Urinary bladder (tissue), 4 donors: ENCODE measurements at places on chromosomes 5 and 9. TPM values are rescaled to one million over a fixed set of nuclear protein-coding genes. Genes with fewer than 3 reads are reported as not detected.

- no peak for DNase-seq
Measured at GRCh38 chr9:27165670-27166069, 56.6 kb downstream of the TEK start.

GRCh38 chr5:71790433-71790832 lies 71.4 kb downstream of the CARTPT start:
- no peak for DNase-seq

DNA sequence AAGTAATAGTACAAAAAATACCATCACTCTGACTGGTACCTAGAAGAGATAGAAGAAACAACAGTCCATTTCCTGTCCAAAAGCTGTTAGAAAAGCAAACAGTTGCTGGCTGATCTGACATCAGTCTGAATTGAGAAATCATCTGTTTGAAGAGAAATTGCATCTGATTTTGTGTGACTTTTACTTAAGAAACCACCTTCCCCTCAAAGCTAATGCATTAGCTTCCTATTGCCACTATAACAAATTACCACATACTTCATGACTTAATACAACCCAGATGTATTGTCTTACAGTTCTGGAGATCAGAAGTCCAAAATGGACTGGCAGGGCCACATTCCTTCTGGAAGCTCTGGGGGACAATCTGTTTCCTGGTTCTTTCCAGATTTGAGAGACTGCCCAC lies 385.9 kb upstream of the TLE4 start:
- DNase-seq: no peak

DNA sequence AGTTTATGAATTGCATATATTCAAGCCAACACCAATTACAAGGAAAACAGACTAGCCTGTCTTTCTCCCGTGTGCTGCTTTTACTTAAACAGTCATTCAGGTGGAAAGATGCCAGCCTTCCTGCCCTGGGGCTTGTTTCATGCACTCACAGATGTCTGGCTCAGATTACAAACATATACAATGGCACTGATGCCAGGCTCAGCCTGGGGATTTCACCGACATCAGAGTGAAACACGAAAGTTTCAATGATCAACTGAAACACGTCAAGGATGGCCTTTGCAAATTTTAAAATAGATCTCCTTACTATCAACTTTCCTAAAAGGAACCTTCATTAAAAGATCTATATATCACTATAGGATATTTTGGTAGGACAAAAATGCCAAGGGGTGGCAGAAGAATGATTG lies 1576.5 kb downstream of the EFNA5 start:
- DNase-seq: peak; percentile 4

DNA sequence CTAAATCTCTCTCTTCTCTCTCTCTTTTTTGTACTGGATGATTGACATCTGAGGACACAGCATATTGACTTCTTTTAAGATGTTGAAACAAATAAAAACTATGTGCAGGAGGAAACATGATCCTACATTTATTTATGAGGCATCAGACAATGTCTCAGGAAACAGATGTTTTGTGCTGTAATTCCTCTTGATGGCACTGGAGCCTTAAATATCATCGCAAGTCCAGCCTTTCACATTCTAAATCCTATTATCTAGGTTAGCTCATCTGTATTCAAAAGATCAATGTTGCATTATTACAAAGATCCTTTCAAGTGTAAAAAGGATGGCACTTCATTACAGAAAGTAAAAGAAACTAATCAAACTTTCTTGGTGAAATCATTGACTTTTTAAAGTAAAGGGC lies 63.9 kb downstream of the MAT2B start:
- DNase-seq: no peak

- no peak for DNase-seq
Measured at GRCh38 chr5:84249918-84250630, 134.6 kb downstream of the EDIL3 start.

- no peak for DNase-seq
Measured at GRCh38 chr9:130050462-130050861, 3.2 kb upstream of the GPR107 start.

- DNase-seq: no peak
Measured at GRCh38 chr5:118095115-118095514, 893.2 kb downstream of the DTWD2 start.

GRCh38 chr5:137446151-137446550 lies 53.0 kb downstream of the SPOCK1 start:
- no peak for DNase-seq

GRCh38 chr5:68243251-68243650 lies 27.7 kb downstream of the PIK3R1 start:
- DNase-seq: no peak

GRCh38 chr9:126170286-126170823 lies 156.3 kb upstream of the MVB12B start:
- DNase-seq: no peak

DNA sequence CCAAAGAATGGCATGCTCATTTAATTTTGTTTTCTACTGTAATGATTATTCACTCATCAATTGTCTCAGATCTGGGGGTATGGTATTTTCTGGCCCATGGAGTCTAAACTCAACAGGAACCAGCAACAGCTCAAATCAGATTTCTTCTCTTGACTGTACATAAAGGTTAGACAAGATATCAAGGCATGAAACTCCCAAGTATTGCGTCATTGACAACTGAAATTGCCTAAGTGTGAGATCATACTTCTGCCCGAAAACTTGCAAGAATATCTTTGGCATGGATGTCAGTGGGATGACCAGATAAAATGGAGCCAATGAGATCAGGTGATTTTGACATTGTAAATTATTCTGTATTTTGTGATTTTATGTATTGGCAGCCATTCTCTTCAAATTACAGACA lies 141.7 kb upstream of the STK32A start:
- no peak for DNase-seq

GRCh38 chr9:114694719-114695269 lies 12.8 kb upstream of the TEX48 start:
- DNase-seq: no peak

GRCh38 chr9:130779153-130779855 lies 55.8 kb upstream of the ABL1 start:
- peak; percentile 26 for DNase-seq

DNA sequence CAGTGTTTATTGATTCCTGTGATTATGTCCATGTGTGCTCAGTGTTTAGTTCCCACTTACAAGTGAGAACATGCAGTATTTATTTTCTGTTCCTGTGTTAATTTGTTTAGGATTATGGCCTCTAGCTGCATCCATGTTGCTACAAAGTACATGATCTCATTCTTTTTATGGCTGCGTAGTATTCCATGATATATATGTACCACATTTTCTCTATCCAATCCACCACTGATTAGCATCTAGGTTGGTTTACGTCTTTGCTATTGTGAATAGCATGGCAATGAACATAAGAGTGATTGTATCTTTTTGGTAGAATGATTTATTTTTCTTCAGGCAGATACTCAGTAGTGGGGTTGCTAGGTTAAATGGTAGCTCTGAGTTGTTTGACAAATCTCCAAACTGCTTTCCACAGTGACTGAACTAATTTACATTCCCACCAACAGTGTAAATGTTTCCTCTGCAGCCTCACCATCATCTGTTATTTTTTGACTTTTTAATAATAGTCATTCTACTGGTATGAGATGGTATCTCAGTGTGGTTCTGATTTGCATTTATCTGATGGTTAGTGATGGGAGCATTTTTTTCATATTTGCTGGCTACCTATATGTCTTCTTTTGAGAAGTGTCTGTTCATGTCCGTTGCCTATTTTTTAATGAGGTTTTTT lies 47.5 kb upstream of the ELL2 start:
- DNase-seq: no peak

DNA sequence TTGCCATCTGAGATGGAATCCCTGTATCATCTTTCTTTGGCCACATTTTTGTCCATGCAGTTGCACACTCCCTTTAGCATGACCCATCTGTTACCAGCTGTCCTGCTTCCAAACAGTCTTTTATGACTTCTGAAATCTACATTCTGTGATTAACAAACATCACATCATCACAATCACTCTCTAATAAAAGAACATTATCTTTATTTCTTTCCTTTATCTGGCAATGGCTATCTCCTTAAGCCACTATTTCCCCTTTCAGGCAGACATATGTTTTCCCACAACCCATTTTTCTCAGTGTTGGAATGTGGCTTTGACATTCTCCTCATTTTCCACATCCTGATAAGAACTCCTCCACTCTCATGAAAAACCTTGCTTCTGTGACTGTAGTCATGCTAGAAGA lies 141.0 kb downstream of the ST8SIA4 start:
- no peak for DNase-seq

GRCh38 chr9:122519376-122519775 lies 435 bp downstream of the OR1J4 start:
- DNase-seq: no peak

The ARSK gene
- total RNA-seq: 10.4 TPM

The PCDHA6 gene
- 0.95 TPM for total RNA-seq

The OMD gene
- 20.5 TPM for total RNA-seq

The TRIM23 gene
- total RNA-seq: 43.7 TPM

The SEMA6A gene
- total RNA-seq: 54.0 TPM

The PCDHGA7 gene
- total RNA-seq: 6.9 TPM
